ENCODE measurements at places on chromosomes 1 and 21. TPM values are rescaled to one million over a fixed set of nuclear protein-coding genes. Genes with fewer than 3 reads are reported as not detected.

HAO2 gene
- polyA plus RNA-seq, result not detected

APOBEC4 gene
- polyA plus RNA-seq, result not detected

NME7 gene
- polyA plus RNA-seq, result 21.7 TPM

NID1 gene
- polyA plus RNA-seq, result 314 TPM

TIE1 gene
- 39.7 TPM for polyA plus RNA-seq

ATAD3C gene
- polyA plus RNA-seq, result 0.68 TPM

L1TD1 gene
- polyA plus RNA-seq, result 2.3 TPM

TNFAIP8L2 gene
- polyA plus RNA-seq, result 1.7 TPM

PODN gene
- polyA plus RNA-seq, result 7.2 TPM

PKP1 gene
- 125 TPM for polyA plus RNA-seq

MGST3 gene
- 168 TPM for polyA plus RNA-seq

LEFTY2 gene
- polyA plus RNA-seq, result 5.2 TPM

KAZN gene
- 16.8 TPM for polyA plus RNA-seq

FOXO6 gene
- polyA plus RNA-seq, result 16.4 TPM

PADI2 gene
- 43.2 TPM for polyA plus RNA-seq

SFN gene
- polyA plus RNA-seq, result not detected

S100A11 gene
- 255 TPM for polyA plus RNA-seq

GPR37L1 gene
- polyA plus RNA-seq, result 0.08 TPM

C1orf94 gene
- not detected for polyA plus RNA-seq

MSH4 gene
- not detected for polyA plus RNA-seq

GCSAML gene
- polyA plus RNA-seq, result 0.44 TPM

C1orf87 gene
- 0.56 TPM for polyA plus RNA-seq

All from muscle of arm (tissue), 14 donors.